ENCODE measurements at places on chromosomes 1 and 21.

GRCh38 chr1:201686714-201687455, 142.1 kb upstream of the IPO9 start:
- no peak for DNase-seq

DNA sequence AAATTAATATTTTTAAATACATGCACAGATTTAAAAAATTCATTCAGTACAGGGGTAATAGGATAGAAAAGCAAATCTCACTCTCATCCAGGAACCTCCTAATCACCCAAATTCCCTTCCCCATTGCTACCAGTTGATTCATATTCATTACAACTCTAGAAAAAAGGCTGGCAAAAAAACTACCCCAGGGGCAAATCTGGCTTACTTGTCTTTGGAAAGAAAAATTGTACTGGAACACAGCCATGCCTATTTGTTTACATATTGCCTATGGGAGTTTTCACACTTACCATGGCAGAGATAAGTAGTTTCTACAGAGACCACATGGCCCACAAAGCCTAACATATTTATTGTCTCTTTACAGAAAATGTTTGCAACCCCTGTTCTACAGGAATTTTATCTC, 8.9 kb upstream of the RBM34 start:
- DNase-seq: no peak

DNA sequence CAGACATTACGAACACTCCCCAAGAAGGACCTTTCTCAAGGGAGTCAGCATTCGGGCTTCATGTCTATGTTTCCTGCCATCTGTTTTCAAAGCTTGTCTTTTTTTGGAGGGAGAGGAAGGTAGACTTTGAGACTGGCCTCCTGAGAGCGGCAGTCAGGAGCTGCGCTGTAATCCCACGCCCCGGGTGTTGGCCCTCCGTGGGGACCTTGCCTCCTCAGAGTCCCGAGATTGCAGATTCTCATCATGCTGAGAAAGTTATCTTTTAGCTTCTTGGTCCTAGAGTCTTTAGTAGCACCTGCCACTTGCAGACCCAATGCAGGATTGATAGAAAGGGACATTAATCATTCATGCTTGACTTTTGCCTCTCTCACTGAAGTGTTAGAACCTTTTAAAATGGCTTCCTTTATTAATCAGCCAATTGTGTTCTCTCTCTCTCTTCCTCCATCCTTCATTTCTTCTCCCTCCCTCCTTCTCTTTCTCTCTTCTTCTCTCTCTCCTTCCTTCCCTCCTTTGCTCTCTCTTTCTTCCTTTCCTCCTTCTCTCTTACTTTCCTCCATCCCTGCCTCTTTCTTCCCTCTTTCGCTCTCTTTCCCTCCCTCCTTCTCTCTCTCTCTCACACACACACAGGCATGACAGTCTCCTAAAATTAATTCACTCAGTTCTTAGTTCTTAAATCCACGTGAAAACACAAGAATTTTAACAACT, 25.2 kb upstream of the GNPAT start:
- no peak for DNase-seq

DNA sequence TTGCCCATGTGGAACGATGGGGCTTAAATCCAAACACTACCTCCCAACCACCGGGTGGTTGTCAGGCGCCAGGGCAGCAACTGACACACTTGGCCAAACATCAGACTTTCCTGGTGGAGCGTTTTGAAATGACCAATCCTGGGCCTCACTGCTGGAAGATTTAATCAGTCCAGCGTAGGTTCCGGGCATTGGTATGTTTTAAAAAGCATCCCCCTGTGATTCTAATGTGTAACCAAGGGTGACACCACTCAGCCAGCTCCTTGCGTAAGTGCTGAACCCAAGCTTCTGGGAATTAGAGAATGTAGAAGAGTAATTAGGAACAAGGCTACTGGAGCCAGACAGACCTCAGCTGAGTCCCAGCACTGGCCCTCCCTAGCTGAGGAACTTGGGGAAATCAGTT, 44.8 kb upstream of the KAZN start:
- no peak for DNase-seq

DNA sequence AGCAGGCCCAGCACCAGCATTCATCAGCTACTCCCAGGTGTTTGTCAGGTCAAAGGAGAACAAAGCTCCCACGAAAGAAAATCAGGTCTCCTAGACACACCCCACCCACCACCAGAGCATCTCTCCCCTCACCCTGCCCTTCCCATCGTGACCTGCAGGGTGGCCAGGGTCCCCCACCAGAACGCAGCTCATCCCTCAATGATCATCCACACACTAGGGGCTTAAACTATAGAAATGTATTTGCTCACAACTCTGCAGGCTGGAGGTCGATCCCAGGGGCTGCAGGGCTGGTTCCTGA, 97.4 kb downstream of the RIPK4 start:
- no peak for DNase-seq

DNA sequence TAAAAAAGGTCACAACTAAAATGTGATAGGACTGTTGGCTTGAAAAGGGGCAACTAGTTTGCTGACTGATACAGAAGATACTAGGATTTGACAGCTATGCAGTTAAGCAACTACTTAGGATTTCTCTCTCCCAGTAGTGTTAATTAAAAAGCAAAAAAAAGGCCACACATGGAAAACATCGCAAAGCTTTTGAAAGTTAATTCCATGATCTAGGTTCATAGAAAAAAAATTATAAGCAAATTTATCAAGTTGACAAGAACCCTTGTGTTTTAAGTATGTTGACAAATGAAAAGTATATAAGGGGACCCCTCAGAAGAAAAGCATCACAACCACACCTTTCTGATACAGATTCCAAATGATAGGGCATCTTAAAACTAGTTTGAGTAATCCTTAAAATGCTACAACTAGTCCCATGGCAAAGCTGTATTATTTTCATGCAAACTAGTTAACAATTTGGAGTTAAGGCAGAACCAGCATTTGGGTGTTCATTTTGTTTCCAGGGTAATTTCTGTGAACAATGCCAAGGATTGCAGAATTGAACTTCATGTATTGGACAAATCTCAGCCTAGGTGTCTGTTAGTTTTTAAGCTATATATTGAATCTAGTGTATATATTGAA, 4.1 kb downstream of the PNRC2 start:
- DNase-seq: no peak

- DNase-seq: no peak
Observed at GRCh38 chr1:86335916-86336315, 60.2 kb downstream of the ODF2L start.

GRCh38 chr1:43864111-43865045, 69.2 kb upstream of the ARTN start:
- no peak for DNase-seq

GRCh38 chr21:35257413-35257812, 208.3 kb upstream of the RUNX1 start:
- DNase-seq: no peak

DNA sequence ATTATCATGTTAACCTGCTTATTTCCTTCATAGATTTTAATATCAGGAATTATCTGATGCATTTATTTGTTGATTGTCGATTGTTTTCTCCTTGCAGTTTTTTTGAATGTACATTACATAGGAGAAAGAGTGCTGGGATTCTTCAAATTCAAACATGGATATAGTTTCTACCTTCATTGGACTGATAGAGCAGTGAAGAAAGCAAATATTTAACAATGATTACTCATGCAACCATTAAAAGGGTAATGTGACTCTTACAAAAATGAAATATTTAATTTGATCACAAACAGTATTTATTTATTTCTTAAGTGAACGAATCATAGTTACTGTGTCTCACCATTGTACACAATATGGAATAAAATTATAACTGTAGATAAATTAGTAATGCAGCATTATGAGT, 350.9 kb downstream of the BRINP3 start:
- no peak for DNase-seq

DNA sequence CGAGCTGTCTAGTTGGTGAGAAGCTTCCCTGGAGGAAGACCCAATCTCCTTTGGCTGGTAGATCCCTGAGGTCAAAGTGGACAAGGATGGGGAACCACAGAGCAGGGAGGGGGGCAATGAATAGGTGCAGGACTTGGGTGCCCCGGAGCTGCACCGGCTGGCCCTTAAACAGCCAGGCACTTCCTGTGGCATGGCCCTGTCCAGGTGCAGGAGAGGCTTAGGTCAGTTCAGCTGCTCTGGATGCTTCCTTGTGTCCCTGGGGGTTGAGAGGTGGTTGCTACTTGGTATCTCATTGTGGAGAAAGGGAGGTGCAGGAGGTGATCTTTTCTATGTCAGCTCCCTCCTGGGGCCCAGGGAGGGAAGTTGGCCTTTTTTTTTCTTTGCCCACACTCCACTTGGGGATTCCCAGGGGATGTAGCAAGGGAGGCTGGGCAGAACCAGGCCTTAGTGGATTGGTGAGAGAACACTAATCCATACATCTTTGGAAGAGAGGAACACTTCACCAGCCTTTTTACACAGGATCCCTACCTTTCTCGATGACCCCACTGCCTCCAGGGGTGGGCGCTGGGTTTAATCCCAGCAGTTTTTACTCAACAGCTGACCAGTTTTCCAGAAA, 1.2 kb upstream of the ST3GAL3 start:
- DNase-seq: no peak

GRCh38 chr1:46556822-46557221, 5.4 kb upstream of the KNCN start:
- DNase-seq: no peak

GRCh38 chr1:33094971-33095604, 14.1 kb downstream of the AZIN2 start:
- no peak for DNase-seq

DNA sequence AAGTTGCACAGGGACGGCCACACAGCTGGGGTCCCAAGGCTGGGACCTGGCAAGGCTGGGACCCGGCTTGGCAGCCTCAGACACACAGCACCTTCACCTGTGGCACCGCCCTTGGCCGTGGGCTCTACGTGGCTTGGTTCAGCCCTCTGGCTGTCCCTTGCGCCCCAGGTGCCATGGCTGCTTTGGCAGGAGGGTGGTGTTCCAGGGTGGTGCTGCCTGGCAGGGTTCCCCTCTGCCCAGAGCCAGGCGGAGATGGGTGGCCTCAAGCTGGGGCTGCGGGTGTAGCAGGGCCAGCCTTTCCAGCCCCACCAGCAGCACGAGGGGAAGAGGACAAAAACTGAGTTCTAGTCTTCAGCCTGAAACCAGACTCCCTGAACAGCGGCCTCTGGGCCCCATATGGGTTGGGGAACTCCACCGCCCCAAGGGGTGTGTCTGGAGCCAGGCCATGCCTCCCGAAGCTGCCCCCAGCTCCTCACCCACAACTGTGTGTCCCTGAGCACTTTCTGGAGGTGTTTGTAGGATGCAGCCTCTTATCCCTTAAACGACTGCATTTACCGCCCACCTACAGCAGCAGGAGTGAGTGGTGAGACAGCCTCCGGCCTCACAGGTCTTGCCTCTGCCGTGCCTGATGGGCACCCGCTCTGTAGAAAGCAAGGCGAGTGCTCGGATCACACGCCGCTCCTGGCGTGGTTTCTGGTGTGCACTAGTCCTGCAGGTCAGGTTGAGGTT, 92.3 kb downstream of the PDE9A start:
- no peak for DNase-seq

DNA sequence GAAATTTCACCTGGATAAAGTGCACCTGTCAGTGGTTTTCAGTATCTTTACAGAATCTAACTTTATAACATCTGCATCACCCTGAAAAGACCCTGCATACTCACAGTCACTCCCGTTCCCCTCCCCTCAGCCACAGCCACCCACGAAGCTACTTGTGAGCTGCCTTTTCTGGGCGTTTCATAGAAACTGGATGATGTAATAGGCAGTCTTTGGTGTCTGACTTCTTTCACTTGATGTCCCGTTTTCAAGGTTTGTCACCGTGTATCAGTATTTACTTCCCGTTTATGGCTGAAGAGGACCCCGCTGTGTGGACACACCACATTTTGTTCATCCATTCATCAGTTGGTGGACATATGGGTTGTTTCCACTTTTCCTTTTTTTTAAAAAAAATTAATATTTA, 47.8 kb upstream of the LRRC3 start:
- DNase-seq: no peak

DNA sequence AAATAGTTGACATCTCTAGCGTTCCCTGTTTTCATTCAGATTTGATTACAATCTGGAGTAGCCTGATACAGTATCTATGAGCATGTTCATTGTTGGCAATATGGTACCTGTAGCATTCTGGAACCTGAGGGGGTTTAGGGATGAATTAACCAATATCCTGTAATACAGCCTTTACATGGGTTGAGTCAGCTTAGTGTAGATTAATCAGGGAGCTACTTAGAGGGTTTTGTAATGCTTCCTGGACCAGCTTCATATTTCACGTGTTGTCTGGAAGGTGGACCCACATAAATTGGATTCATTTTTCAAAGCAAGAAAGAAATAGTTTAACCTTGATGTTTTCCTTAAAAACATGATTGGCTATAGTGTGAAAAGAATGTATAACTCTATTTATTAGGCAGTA, 3.6 kb downstream of the OTUD3 start:
- DNase-seq: no peak

DNA sequence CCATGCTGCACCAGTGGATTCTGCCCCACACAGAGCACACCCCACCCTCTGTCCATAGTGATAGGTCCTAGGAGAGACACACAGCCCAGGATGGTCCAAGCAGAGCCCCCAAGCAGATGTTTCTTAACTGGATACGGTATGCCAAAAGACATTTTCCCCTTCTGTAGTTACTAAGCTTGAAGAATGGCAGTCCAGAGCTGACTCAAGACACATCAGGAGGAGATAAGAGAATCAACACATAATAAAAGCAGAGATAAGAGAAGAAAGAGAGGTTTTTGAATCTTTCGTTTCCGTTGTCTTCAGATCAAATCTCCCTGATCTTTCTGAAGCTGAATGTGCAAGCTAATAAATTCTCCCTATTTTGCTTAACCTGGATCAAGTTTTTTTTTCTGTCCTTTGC, 21.8 kb upstream of the CASQ2 start:
- DNase-seq: no peak

- DNase-seq: peak; percentile 58
Observed at GRCh38 chr1:220372451-220372850, 100.2 kb upstream of the RAB3GAP2 start.

- no peak for DNase-seq
Observed at GRCh38 chr1:21626921-21627339, 42.2 kb downstream of the RAP1GAP start.

- DNase-seq: no peak
Observed at GRCh38 chr1:216832192-216832591, 109.0 kb upstream of the ESRRG start.

DNA sequence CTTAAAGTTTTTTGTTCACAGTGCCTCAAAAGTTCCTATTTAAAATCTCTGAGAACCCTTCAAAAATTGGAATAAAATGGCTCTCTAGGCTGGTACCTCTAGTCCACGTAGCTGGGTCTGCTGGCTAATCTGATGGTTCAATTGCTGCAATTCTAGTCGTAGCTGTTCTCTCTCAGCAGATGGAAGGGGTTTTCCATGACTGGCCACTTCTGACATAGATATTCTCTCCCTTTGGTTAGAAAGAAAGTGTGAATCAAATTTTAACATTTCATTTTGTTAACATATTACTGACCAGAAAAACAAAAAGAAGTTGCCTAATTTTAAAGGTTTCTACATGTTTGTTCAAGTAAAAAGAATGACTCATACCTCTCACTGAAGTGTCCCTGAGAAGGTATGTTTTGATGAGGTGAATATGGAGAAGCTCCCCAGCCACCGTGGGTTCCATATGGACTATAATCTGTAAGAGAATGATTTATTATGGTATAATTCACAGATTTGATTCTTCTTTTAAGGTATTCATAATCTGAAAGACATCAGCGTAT, 29.3 kb upstream of the SERPINC1 start:
- DNase-seq: no peak

Measured in vagina (tissue), 2 donors.